Foreskin keratinocyte (primary cell): ENCODE measurements at places on chromosomes 4 and X. TPM values are rescaled to one million over a fixed set of nuclear protein-coding genes. Genes with fewer than 3 reads are reported as not detected.
A peak's percentile ranks its signal among the peaks of the same experiment; 100 is the strongest.

GRCh38 chr4:8516061-8516573 is 64.1 kb upstream of the GPR78 start:
- no peak for DNase-seq

DNA sequence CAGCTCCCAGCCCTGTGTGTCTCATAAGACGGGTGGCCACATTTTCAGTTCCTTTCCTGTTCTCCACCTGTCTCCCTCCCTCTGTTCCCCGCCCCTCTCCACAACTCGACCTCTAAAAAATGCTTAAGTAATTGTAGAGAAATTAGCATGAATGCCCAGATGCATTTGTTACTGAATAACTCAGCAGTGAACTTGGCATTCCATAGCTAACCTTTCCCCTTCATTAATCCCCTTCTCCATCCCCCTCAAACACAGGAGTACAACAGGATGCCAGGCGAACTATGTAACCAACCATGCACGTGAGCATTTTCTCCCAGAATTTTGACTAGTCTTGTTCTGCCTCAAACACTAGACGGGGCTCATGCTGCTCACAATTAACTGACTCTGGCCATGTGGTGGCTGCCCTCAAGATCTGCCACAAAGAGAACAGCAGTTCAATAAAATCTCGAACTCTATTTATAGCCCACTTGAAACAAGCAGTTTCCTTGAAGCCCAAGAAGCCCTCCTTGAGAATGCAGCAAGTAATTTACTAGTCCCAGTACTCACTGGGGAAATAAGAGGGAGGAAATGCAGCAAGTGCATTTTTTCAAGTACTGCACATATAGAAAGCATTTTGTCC is 351.2 kb downstream of the ARHGAP24 start:
- no peak for DNase-seq

GRCh38 chr4:186920483-186920882 is 196.8 kb upstream of the FAT1 start:
- peak; percentile 77 for DNase-seq

DNA sequence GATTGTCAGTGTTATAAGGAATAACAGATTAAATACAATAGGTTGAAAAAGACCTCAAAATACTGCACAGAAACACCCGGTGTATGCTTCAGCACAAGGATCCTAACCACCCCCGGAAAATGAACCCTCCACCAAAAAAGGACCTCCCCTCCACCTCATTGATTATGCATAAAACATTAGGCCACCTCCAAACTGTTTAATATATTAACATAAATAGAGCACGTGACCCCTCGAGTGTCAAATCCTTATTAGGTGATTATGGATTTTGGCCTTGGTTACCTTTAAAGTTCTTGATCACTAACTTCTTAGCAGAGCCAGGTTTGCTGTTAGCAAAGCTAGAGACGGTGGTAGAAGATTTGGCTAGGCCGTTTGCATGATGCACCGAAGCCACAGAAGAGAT is 958 bp downstream of the CUL4B start:
- no peak for DNase-seq

DNA sequence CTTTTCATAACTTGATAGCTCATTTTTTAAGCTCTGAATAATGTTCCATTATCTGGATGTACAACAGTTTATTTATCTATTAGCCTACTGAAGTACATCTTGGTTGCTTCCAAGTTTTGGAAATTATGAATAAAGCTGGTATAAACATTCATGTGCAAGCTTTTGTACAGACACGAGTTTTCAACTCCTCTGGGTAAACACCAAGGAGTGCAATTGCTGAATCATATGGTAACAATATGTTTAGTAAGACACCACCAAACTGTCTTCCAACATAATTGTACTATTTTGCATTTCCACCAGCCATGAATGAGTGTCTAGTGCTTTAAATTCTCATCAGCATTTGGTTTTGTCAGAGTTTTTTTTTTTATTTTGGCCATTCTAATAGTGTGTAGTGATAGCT is 266.7 kb upstream of the ATOH1 start:
- no peak for DNase-seq

DNA sequence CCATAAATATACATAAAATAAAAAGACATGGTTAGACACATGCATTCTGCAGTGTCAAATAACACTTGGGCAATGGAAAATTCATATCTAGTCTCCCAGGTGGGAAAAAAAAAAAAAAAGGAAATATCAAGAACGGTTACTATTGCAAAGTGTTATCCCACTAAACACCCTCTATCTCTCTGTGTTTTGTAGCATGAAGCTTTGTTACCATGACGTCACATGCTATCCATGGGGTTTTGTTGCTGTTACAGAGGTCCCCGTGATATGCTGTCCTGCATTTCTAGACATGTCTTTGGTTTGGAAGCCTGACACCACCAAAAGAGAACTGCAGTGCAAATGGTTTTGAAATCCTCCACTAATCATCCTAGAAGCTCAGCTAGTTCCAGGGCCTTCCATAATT is 50.7 kb upstream of the TLR3 start:
- DNase-seq = no peak

DNA sequence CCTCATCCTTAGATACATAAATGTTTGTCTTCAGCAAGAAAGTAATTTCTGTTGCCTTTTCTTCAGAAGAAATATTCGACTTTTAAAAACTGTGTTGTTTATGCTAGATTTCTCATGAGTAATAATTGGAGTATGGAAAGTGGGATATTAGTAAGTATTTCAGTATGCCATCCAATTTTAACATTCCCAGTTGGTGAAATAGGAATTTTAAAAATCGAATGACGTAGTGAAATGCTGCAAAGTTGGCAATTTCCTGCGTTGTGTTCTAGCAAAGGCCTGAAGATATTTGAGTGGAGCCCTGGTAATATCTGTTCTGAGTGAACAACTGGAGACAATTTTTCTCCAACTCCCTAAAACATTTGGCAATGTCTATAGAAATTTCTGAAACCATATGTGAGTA is 190.1 kb downstream of the ZNF330 start:
- DNase-seq = no peak

- no peak for DNase-seq
Observed at GRCh38 chr4:139719381-139720101, 53.9 kb downstream of the MGST2 start.

- no peak for DNase-seq
Observed at GRCh38 chr4:25859429-25860148, 3.2 kb downstream of the SEL1L3 start.

- DNase-seq = no peak
Observed at GRCh38 chr4:1172971-1173757, 781 bp upstream of the SPON2 start.

DNA sequence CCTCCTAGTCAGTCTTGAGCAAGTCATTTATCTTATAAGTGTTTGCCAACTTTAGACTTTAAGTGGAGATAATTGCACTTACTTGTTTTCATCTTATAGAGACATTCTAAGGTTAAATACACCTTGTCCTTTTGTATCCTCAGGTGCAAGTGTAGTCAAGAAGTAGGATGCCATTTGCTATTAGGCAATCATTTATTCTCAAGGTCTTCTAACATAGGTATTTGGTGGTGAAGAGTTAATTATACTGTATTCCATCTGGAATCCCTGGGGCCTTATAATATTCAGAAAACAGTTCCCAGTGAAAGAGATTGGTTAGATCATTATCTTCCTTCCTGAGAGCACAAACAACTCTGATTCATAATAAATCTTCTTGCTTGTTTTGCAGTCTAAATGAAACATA is 23.7 kb downstream of the SULT1E1 start:
- DNase-seq = no peak

Gene TMPRSS11D
- 0.17 and 0.99 TPM in 2 replicates for total RNA-seq

Gene TMEM144
- total RNA-seq = 2.6 and 3.1 TPM in 2 replicates

Gene GAGE12F
- total RNA-seq = not detected in 2 replicates

Gene SLC16A2
- 26.4 and 30.4 TPM in 2 replicates for total RNA-seq

Gene GYPE
- total RNA-seq = not detected in 2 replicates

Gene DTHD1
- total RNA-seq = not detected in 2 replicates

Gene USP11
- total RNA-seq = 14.1 and 15.6 TPM in 2 replicates

Gene FRMD7
- not detected in 2 replicates for total RNA-seq
